ENCODE measurements at places on chromosomes 11 and 22.

- DNase-seq = no peak
Observed at GRCh38 chr11:70908223-70908622, 344.2 kb downstream of the SHANK2 start.

- no peak for DNase-seq
Observed at GRCh38 chr11:126322996-126323395, 19.1 kb downstream of the DCPS start.

DNA sequence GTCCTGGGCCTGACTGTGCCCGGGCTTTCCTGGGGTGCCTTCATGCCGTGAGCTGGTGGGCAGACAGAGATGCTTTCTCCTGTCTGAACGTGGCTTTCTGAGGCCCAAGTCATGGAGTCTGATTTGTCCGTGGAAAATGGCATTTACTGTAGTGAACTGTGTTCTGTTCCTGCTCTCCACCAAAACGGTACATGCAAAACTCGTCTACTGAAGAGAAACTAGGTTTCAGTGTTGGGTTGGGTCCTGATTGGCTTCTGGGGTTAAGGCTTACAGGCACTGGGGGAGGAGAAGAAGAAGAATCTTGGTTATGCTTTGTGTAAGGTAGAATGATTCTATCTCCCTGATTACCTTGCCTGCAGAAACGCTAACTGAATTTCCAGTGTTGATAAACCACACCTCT is 541.7 kb downstream of the NTM start:
- no peak for DNase-seq

DNA sequence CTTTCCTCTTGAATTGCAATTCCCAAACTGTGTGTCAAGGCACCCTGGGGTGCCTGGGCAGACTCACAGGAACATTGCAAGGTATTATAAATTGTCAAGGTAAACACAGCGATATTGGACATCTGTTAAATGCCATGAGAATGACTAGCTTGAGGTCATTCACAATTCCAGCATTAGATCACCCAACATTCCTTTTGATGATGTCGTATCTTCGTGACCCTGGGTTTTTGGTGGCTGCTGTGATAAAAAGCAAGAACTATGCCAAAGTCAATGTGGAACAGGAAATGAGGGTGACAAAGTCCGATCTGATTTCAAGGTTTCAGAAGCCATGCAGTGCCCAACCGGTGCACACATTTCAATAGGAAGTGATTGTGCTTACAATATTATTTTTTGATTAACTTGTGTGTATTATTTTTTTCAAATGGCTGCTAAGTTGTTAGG is 458.4 kb downstream of the MIAT start:
- DNase-seq = no peak

DNA sequence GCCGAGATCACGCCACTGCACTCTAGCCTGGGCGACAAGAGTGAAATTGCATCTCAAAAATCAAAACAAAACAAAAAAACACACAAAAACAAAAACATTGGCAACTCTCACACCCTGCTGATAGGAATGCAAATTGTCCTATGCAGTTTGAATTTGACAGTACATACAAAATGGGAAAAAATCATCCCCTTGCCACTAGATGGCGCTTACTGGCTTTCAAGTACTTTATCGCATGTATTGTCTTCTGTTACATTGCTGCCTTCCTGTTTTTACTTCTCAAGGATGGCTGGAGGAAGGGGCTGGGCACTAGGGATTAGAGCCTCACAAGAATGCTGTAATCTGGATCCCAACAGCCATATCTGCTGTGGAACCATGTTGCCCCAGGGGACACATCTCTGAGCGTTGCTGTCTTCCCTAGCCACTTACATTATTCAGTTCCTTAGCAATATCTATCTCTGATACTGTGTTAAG is 59.4 kb upstream of the A4GALT start:
- peak; percentile 22 for DNase-seq

DNA sequence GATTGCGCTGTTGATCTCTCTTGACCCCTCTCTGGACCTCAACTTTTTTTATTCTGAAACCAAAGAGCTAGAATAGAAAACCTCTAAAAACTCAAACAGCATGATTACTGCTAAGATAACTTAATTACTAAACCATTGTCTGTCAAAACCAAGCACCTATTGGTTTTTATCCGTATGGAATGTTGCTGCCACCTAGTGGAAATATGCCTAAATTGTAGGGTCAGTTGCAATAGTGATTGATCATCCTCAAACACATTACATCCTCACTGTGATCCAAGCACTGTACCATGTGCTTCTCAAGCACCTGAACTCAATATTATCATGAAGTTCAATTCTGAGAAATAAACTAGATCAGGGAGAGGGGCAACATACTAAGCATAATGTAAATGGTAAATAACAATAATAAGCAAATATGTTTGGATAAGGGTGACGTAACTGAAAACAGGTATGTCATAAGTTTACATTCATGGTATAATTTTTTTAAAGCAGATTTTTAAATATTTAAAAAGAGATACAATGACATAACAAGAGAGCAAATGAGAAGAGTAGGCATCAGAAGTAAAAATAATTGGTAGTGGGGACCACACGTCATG is 3.8 kb upstream of the OR5A2 start:
- DNase-seq = peak; percentile 1

- DNase-seq = no peak
Observed at GRCh38 chr22:50625568-50626313, 2.2 kb downstream of the ARSA start.

DNA sequence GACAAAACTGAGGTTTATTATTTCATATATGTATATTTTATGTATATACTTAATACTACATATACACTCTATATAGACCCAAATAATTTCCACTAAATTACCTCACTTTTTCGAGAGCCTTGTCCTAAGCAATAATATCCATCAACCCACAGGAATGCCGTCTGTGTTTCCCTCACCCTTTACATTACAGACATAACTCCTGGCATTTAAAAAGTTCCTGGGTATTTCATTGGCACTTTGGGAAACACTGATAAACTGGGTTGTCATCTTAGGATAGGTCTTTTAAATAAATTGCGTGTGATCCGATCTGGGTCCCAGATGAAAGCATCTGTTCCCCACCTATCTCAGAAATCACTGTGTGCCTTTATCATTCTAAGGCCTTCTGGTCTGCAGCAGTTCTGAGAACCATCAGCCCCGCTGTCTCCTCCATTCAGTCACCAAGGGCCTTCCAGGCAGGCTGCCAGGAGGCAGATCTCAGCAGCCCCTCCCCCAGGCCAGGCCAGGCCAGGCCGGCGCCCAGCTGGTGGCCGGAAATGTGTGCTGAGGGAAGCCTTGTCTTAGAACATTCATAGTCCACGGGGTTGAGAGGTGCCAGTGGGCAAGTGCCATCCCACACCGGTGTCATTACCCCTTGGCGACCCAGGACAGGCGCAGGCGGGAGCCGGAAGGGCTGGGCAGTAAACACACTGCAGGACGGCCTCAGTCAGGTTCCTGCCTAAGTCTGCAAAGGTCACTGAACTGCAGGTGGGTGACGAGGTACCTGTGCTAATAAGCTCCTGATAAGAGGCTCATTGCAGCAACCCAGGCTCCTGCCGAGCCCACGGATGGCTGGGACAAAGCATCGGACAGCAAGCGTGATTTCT is 3.3 kb downstream of the FGF19 start:
- no peak for DNase-seq

- no peak for DNase-seq
Observed at GRCh38 chr11:78840200-78840599, 265.5 kb upstream of the NARS2 start.

- no peak for DNase-seq
Observed at GRCh38 chr11:75262961-75263852, 22.6 kb downstream of the TPBGL start.

GRCh38 chr22:46193898-46194310 is 43.6 kb downstream of the PPARA start:
- DNase-seq = no peak

- DNase-seq = peak; percentile 23
Observed at GRCh38 chr11:76807206-76807875, 24.2 kb downstream of the TSKU start.

- DNase-seq = no peak
Observed at GRCh38 chr22:28064920-28065319, 145.9 kb upstream of the PITPNB start.

DNA sequence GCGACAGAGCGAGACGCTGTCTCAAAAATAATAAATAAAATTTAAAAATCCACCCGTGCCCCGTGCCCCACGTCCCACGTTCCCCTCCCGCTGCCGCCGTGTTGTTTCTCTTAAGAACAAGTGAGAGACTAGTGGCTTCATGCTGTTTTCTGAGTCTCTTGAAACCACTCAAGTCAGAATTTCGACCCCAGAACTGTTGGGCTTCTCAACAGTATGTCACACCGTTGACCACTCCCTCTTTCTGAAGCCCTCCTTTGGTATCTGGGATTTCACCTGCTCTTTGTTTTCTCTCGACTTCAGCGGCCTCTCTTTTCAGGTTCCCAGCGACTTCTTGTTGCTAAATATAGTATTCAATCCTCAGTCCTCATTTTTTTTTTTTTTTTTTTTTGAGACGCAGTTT is 974 bp downstream of the PPIL2 start:
- no peak for DNase-seq

- DNase-seq = no peak
Observed at GRCh38 chr11:128161994-128162393, 425.4 kb downstream of the ETS1 start.

DNA sequence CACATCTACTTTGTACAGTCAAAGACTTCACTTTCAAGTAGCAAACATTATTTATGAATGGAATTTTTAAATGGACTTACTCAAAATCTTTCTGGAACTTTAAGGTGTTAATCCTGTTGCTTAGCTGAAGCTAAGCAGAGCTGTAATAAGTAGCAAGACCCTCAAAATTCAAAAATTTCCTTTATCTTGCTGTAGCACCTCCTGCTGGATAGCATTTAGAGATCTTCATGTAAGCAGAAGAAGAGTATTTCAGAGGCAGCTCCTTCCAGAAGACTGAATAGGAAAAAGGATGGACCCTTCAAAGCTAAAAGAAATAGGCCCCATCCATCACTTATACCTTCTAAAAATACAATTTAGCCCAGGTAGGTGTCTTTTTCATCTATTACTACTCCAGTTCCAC is 3.4 kb downstream of the PHF21A start:
- no peak for DNase-seq

DNA sequence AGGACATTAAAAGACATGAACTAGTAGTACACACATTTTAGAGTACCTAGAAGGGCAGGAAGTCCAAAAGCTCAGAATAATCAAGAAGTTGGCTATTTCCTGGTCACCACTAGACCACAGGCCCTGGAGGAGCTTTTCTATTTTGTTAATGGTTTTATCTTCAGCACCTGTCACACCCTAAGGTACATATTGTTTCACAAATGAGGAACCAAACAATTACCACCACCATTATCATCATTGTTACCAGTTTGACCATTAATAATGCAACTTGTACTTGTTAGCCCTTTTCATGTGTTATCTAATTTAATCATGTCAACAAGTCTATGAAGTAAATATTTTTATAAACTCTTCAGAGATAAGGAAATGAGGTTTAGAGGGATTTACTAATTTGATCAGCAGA is 4.9 kb downstream of the MRPL48 start:
- DNase-seq = no peak

DNA sequence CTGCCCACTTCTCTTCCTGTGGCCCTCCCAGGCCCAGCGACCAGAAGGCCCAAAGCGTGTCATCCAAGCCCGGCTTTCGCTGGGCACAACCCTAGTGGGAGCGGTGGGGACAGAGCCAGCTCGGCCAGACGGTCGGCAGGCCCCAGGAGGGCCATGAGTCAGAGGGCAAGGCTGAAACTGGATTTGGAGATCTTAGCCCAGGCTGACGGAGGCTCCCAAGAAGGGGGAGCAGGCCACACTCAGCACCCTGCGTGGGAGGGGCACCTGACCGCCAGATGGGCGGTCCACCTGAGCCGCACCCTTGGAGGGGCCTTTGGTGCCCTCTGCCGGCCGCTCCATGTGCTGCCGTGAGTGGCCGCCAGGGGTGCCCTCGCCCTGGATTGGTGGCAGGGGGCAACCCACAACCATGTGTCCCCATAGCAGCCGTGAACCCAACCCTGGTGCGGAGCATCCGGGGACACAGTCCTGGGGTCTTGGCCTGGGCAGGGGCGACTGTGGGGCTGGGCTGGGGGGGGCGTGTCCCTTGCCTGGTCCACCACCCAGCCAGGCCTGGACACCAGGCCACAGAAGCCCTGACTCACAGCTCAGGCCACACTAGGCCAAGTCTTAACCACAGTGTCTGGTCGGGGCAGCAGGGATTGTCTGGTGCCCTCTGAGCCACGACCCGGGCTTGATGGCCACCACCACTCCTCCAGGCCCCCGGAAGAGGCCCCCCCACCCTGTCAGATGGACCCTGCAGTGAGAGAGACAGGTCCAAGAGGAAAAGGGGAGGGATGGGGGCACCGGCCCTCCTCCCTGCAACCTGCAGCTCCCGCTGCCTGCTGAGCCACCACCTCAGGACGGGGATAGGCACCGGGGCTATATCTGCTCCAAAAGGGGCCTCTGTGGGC is 19.2 kb upstream of the TALDO1 start:
- peak; percentile 63 for DNase-seq

DNA sequence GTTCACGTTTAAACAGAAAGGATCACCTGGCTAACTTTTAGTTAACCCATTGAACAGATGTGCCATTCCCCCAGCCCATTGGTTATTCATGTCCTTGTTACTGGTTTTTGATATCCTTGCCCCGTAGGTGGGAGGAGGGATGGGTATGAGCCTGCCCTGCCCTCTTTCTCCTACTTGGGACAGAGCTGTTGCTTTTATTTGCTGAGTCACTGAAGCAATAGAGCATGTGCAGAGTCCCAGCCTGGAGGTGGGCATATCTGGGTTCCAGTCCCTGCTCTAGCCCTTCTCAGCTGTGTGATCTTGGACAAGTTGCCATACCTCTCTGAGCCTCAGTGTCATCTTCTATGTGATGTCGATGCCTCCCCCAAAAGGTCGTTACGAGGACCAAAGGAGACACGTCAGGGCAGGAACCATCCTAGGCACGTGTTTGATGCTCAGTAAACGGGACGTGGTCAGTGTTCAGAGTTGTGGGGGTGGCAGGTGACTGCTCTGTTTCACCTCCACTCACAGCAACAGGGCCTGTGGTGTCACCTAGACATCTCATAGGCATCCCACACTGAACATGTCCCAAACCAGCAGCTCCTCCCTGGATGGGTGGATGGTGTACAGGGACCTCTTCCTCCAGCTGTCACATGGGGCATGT is 61.0 kb downstream of the BMAL1 start:
- DNase-seq = no peak

DNA sequence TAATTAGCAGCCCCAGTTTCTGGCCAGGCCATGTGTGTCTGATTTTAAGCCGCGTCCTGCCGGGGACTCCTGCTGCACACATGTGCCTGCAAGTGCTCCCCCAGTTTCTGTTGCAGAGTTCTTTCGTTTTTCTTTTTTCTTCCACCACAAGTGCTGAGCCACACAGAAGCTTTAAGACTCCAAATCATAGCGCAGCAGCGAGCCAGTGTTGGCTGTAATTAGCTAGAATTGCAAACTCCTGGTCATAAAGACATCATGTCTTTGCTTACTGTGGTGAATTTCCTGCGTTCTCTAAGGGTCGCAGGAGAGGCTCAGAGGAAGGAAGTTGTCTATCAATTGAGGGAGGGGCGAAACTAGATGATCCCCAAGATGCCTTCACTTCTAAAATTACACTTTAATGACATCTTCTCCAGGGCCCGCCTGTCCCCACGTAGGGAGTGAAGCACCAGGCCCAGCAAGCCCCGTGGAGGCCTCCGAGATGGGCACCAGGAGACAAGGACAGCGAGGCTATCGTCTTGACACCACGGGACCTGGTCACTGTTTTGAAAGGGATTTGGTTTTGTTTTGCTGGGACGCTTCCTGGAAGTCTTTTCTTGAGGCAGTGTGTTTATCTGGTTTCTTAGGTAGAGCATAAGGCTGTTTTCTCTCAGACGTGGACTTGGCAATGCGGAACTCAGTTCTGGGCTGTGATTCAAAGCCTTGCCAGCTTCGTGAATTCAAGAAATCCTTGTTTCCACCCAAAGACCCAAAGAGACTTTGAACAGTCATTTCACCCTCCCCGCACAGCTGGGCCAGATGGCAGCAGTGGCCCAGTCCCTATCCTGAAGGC is 71.8 kb downstream of the UBASH3B start:
- DNase-seq = no peak

Measured in activated CD4-positive, CD25-positive, alpha-beta regulatory T cell treated with anti-CD3 and anti-CD28 coated beads, Interleukin-2, amount 50 U/mL, for 16 hours (primary cell).